ENCODE measurements at places on chromosomes 11 and 22. TPM values are rescaled to one million over a fixed set of nuclear protein-coding genes. Genes with fewer than 3 reads are reported as not detected.

GRCh38 chr11:120666121-120666639 is 154.6 kb downstream of the GRIK4 start:
- no peak for DNase-seq
- H3K4me3 ChIP-seq, result no peak overlapping the region
- peaks cover 17% of the 10 kb centered on the region for H3K27me3 ChIP-seq

Gene ANGPTL5
- not detected for polyA plus RNA-seq

Gene CCDC89
- polyA plus RNA-seq, result not detected

Gene DEUP1
- polyA plus RNA-seq, result not detected

- DNase-seq, result no peak
- no peak overlapping the region for H3K4me3 ChIP-seq
- no peaks in the 10 kb centered on the region for H3K27me3 ChIP-seq
Measured at GRCh38 chr22:25159028-25159427, 40.6 kb upstream of the CRYBB3 start.

DNA sequence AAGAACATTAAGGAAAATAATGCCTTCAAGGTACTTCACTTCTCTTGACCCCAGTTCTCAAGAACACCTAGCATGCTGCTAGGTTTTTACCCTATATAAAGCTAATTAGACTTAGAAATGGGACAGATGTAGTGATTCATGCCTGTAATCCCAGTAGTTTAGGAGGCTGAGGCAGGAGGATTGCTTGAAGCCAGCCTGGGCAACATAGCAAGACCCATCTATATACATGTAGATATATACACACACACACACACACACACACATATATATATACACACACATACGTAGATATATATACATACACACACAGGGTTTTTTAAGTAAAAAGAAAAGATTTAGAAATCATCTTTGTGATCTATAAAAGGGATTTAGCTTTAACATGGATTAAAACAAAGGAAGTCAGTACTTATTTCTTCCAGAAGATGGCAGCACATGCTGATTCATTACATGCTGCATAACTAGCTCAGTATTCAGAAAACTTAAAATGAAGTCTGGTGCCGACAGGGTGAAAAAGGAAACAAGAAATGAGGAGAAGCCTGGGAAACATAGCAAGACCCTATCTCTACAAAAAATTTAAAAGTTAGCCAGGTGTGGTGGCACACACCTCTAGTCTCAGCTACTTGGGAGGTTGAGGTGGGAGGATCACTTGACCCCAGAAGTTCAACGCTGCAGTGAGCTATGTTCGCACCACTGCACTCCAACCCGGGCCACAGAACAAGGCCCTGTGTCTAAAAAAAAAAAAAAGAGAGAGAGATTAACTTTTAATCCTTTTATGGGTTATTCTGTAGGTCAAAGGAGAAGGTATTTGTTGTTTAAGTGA is 28.5 kb upstream of the RBX1 start:
- H3K36me3 ChIP-seq, result no peaks in the 10 kb centered on the region
- peak overlapping the region; percentile 59 for H3K4me3 ChIP-seq
- H3K27me3 ChIP-seq, result no peaks in the 10 kb centered on the region
- DNase-seq, result peak; percentile 63
- peak overlapping the region; percentile 77 for H3K27ac ChIP-seq

Gene HOATZ
- not detected for polyA plus RNA-seq

GRCh38 chr11:70759846-70760245 is 361.5 kb downstream of the CTTN start:
- H3K27me3 ChIP-seq, result peaks cover 33% of the 10 kb centered on the region
- no peak overlapping the region for H3K4me3 ChIP-seq
- peaks cover 7% of the 10 kb centered on the region for H3K36me3 ChIP-seq
- no peak for DNase-seq

Gene FAT3
- not detected for polyA plus RNA-seq

GRCh38 chr11:77501758-77502157 is 27.9 kb upstream of the PAK1 start:
- no peak overlapping the region for H3K27ac ChIP-seq
- no peak for DNase-seq
- H3K4me3 ChIP-seq, result no peak overlapping the region
- no peaks in the 10 kb centered on the region for H3K36me3 ChIP-seq
- H3K27me3 ChIP-seq, result peaks cover 6% of the 10 kb centered on the region

DNA sequence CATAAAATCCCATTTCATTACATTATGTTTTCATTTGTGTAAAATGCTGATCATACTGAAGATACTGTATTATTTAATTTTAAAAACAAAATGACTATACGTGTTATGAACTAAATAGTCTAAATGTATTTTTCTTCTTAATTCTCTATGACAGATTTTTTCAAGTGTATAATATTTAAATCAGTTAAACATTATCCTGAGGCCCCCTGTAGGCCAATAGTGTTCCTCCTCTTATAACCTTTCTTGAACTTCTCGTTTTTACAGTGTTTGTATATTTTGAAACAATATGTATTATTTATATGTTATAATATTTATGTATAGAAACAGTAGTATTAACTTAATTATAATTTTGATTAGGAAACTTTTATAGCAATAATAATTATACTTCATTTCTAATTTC is 151.1 kb upstream of the CHORDC1 start:
- DNase-seq, result no peak
- H3K36me3 ChIP-seq, result no peaks in the 10 kb centered on the region
- H3K27ac ChIP-seq, result peak overlapping the region; percentile 17
- H3K27me3 ChIP-seq, result no peaks in the 10 kb centered on the region
- H3K4me1 ChIP-seq, result no peaks in the 10 kb centered on the region

DNA sequence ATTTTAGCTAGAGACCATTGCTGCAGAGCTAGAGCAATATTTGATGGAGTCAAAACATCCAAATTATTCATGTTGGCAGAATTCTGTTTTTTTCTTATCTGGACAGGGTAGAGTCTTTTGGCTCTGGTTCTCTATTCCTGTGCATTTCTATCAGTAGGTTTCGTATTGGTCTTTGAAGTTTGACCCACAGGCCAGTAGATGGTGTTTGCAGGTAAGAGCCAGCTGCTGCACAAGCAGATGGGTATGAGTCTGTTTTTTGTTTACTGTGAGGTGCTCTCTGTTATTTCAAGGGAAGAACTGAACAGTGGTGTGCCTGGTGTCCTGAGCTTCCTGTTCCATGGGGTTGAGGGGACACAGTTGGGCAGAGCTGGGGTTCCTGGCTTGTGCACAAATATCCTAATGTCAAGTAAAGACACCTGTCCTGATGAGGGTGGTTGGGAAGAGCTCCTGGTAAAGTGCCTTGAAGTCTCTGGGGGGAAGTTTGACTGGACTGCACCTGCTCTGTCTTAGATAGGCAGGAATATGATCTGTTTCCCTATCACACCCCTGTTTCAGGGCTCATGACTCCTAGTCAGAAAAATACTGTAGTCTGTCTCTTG is 34.0 kb upstream of the SLC22A25 start:
- no peaks in the 10 kb centered on the region for H3K36me3 ChIP-seq
- H3K27me3 ChIP-seq, result peaks cover 43% of the 10 kb centered on the region
- no peaks in the 10 kb centered on the region for H3K4me1 ChIP-seq
- H3K27ac ChIP-seq, result no peak overlapping the region

DNA sequence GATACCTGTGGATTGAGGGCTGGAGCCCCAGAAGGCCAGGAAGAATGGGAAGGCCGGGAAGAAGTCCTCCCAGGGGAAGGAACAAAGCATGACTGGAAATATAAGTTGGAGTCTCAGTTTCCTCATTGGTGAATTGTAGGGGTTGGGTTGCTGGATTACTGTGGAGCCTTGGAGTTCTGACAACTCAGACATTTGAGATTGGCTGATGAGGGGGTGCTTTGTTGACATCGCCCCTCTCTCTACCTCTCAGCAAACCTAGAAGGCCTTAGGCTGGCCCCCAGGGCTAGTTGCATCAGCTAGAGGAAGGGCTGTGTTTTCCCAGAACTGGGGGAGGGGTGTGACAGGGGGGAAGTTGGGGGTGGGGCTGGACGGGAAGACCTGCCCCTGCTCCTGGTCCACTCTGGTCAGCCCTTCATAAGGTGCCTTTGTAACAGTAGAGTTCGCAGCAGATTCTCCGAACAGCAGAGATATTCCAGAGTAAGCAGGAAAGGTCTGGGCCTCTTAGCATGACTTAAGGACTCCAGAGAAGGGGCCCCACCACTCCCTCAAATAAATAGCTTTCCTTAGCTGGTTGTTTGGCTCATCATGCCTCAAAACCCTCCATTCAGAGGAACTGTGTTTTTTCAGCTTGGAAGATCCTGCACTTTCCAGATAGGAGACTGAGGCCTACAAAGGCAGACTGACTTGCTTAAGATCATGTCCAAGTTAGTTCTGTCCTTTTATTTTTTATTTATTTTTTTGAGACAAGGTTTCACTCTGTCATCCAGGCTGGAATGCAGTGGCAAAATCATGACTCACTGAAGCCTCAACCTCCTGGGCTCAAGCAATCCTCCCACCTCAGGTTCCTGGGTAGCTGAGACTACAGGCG is 12.5 kb upstream of the THRSP start:
- H3K4me3 ChIP-seq, result no peak overlapping the region
- H3K27me3 ChIP-seq, result no peaks in the 10 kb centered on the region
- no peak for DNase-seq
- peaks cover 3% of the 10 kb centered on the region for H3K4me1 ChIP-seq
- no peak overlapping the region for H3K27ac ChIP-seq

Gene NEU3
- polyA plus RNA-seq, result 2.6 TPM

DNA sequence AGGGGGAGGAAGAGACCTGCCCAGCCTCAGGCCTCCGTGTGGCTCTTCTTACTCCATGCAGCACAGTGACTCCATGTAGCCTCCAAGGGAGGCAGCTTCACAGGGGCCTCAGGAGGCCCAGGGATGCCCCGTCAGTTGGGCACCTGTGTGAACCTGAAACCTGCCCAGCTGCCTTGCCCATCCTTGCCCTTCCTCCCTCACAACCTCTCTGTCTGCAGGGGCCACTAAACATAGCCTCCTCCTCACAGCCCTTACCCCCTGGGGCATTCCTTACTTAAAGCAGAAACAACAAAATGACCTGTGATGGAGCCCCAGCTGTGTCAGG is 7.1 kb downstream of the LRRC32 start:
- H3K27me3 ChIP-seq, result peaks cover 12% of the 10 kb centered on the region
- no peaks in the 10 kb centered on the region for H3K36me3 ChIP-seq
- no peak overlapping the region for H3K4me3 ChIP-seq
- no peak overlapping the region for H3K27ac ChIP-seq

Gene IRAG1
- polyA plus RNA-seq, result 0.61 TPM

DNA sequence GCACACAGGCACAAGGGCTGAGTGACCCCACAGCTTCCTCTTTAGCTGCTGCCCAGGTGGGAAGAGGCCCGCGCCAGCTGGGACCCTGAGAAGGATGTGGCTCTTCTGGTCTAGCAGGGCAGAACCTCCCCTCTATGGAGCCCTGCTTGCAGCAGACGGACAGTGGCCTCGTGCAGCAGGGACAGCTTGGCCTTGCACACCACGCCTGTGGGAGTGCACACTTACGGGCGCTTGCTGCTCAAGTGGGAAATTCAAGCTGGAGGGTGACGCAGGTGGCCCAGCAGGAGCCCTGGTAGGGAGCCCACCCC is 971.4 kb downstream of the BRD1 start:
- DNase-seq, result no peak
- H3K36me3 ChIP-seq, result no peaks in the 10 kb centered on the region
- no peak overlapping the region for H3K27ac ChIP-seq
- no peaks in the 10 kb centered on the region for H3K4me1 ChIP-seq
- no peak overlapping the region for H3K4me3 ChIP-seq
- peaks cover 13% of the 10 kb centered on the region for H3K27me3 ChIP-seq

GRCh38 chr11:45045683-45046471 is 95.2 kb upstream of the TP53I11 start:
- peaks cover 1% of the 10 kb centered on the region for H3K27me3 ChIP-seq
- no peak overlapping the region for H3K27ac ChIP-seq
- H3K4me3 ChIP-seq, result no peak overlapping the region
- no peaks in the 10 kb centered on the region for H3K4me1 ChIP-seq
- H3K36me3 ChIP-seq, result peaks cover 9% of the 10 kb centered on the region
- DNase-seq, result no peak

DNA sequence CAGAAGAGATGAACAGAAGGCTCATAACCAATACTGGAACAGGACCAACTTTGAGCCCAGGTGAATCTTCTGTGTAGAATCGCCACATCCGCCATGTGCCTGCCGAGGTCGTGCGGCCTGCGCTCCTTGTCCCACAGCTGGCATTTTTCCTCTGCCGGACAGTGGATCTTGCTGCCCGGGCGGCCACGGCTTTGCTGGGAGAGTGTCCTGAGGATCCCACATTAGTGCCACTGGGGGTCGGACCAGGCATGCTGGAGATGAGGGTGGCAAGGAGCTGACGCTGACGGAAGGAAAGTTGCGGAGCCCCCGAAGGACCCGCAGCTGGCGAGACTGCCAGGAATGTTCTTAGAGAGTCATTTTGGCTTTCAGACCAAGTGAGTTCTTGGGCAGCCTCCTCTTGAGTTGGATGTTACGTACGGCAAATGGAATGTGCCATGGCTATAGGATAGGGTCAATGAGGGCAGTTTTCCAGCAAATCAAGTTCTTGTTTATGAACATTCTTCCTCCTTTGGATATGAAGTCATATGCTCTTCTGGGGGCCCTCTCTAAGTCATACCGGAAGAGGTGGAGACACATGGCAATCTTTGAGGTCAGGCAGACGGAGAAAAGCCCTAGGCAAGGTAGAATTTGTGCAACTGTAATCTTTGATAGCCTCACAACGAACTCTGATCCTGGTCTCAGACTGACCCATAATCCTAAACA is 57.4 kb upstream of the NUP160 start:
- H3K4me1 ChIP-seq, result peaks cover 8% of the 10 kb centered on the region
- H3K27me3 ChIP-seq, result no peaks in the 10 kb centered on the region
- no peak for DNase-seq
- no peaks in the 10 kb centered on the region for H3K36me3 ChIP-seq
- no peak overlapping the region for H3K27ac ChIP-seq

Gene RIMBP3C
- polyA plus RNA-seq, result not detected

Gene SPTY2D1
- 10.7 TPM for polyA plus RNA-seq

DNA sequence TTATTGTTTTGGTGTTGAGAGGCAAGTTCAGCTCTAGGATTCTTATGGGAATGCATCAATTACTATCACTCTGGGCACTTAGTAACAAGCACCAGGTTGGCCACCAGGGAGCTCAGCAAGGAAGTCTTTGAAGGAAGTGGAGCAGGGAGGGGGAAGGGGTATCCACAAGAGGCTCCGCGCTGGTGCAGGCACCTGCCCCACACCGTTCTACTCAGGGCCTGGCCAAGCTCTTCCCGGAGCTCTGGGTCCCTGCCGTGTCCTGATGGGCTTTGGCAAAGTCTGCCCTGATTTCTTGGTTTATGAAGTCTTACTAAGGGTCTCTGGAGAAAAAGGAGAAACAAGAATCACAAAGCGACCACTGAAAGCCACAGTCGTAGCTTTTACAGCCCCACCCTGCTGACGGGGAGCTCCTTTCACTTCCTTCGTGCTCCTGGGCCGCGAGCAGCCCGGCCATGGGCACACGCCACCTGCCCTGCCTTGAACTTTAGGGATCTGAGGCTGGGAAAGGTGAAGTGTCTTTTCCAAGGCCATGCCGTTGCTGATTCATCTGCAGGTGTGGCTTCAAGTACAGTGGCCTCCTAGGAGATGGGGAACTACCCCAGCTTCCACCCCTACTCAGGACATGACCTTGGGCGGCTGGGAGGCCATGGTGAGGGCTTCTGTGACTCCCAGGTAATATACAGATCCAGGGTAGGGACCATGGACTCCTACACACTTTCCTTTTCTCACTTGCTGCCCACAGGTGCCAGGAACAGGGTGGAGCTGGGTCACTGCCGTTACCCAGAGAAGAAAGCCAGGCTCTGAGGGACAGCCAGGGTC is 15.9 kb upstream of the LRRC32 start:
- H3K4me3 ChIP-seq, result peak overlapping the region; percentile 82
- DNase-seq, result peak; percentile 62
- peaks cover 29% of the 10 kb centered on the region for H3K4me1 ChIP-seq
- peak overlapping the region; percentile 97 for H3K27ac ChIP-seq
- peaks cover 55% of the 10 kb centered on the region for H3K27me3 ChIP-seq
- no peaks in the 10 kb centered on the region for H3K36me3 ChIP-seq
